ENCODE measurements at places on chromosomes 12 and 14.
A peak's percentile ranks its signal among the peaks of the same experiment; 100 is the strongest.

GRCh38 chr14:105944632-105945610 is 418.5 kb downstream of the TMEM121 start:
- no peaks in the 10 kb centered on the region for H3K36me3 ChIP-seq
- no peak overlapping the region for H3K4me3 ChIP-seq
- no peak overlapping the region for H3K27ac ChIP-seq
- H3K27me3 ChIP-seq = no peaks in the 10 kb centered on the region
- no peak for DNase-seq

- no peaks in the 10 kb centered on the region for H3K27me3 ChIP-seq
- peaks cover 19% of the 10 kb centered on the region for H3K4me1 ChIP-seq
- H3K36me3 ChIP-seq = no peaks in the 10 kb centered on the region
- H3K4me3 ChIP-seq = no peak overlapping the region
Observed at GRCh38 chr12:113900716-113901115, 65.4 kb downstream of the RBM19 start.

GRCh38 chr12:53505555-53506449 is 1.5 kb downstream of the NPFF start:
- H3K36me3 ChIP-seq = peaks cover 59% of the 10 kb centered on the region
- no peak overlapping the region for H3K4me3 ChIP-seq
- no peaks in the 10 kb centered on the region for H3K27me3 ChIP-seq
- DNase-seq = no peak

DNA sequence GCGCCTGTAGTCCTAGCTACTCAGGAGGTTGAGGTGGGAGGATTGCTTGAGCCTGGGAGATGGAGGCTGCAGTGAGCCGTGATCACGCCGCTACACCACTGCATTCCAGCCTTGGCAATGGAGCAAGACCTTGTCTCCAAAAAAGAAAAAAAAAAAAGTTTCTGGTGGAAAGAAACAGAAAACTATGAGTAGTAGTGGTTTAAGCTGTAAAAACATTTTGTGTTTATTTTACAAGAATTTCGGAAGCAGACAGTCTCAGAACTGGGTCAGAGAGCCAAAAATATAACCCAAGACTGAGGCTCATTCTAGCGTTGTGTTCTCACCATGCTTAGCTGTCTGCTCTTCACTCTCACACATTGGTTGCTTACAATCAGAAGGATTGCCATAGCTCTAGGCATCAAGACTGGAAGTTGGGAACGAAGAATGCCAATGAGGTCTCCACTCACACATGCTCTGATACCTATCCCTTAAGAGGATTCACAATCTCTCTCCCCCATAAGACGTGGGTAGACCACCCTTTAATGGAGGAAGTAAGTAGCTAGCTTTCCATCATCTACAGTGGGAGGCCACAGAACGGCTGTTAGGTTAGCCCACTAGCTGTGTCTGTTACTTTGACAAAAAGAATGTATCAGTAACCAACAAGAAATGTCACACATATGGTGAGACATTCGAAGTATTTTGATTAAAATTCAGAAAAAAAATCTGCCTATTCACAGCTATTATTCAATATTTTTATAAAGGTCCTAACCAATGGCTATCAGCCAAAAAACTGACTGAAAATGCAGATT is 117.6 kb upstream of the RASSF8 start:
- no peak overlapping the region for H3K4me3 ChIP-seq
- no peaks in the 10 kb centered on the region for H3K36me3 ChIP-seq
- H3K27me3 ChIP-seq = no peaks in the 10 kb centered on the region
- no peak for DNase-seq
- H3K4me1 ChIP-seq = no peaks in the 10 kb centered on the region
- no peak overlapping the region for H3K27ac ChIP-seq

GRCh38 chr14:77714926-77715325 is 7.0 kb downstream of the SLIRP start:
- no peaks in the 10 kb centered on the region for H3K27me3 ChIP-seq
- no peak for DNase-seq
- no peak overlapping the region for H3K27ac ChIP-seq
- H3K36me3 ChIP-seq = peaks cover 18% of the 10 kb centered on the region
- H3K4me1 ChIP-seq = peaks cover 2% of the 10 kb centered on the region
- H3K4me3 ChIP-seq = no peak overlapping the region

DNA sequence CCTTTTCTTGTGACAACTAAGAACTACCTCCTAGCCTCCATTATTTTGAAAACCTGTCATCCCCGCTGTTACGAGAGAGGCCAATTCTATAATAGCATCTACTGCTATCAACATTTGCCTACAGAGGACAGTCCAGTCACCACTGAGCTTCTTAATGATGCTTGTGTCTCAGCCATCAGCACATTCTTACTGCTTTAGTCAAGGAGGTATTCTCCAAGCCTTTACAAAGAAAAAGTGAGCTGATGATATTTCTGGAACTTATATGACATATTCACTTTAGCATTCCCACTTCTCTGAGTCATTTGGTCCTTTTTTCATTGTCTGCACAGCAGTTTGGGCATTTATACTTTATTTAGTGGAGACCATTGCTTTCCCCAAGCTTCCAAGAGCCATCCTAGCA is 497.7 kb upstream of the RPL10L start:
- H3K27ac ChIP-seq = no peak overlapping the region
- H3K27me3 ChIP-seq = no peaks in the 10 kb centered on the region
- peaks cover 2% of the 10 kb centered on the region for H3K4me1 ChIP-seq
- no peak for DNase-seq

DNA sequence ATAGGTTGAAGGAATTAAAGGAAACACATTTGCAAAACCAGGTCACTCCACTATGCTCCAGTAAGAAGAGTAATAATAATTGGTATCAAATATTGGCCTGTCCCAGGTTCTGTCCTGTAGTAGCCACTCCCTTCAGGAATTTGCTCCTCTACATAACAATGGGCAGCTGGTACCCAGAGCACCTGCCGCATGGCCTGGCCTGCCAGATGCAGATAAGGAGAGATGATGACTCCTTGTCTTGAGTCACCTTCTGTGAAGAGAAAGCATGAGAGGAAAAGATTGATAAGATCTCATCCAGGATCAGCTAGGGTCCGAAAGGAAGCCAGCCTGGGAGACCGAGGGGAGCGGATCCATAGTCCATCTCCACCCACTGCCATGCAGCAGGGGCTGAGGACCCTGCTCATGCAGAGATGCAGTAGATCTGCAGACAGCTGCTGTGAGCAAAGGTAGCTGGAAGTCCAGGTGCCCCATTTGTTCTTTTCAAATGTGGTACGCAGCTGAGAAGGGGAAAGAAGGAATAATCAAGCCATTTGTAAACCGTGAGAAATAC is 24.3 kb downstream of the VCPKMT start:
- no peak overlapping the region for H3K4me3 ChIP-seq
- no peaks in the 10 kb centered on the region for H3K4me1 ChIP-seq
- no peak for DNase-seq

DNA sequence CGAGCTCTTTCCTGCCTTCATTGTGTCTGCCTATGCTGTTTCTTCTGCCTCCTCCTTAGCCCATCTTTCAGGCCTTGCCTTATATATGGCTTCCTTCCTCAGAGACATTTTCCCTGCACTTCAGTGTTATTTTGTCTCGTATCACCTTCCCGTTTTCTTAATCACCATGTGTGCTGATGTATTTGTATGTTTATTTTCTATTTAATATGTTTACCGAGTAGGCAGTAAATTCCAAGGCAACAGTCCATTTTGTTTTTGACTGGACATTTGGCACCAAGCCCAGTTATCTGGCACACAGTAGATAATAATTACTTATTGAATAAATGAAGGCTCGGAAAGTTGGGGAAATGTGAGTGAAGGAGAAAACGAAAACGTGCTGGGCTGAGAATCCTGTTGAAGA is 4.6 kb upstream of the POU6F1 start:
- peaks cover 8% of the 10 kb centered on the region for H3K4me1 ChIP-seq
- no peak overlapping the region for H3K27ac ChIP-seq
- DNase-seq = no peak
- no peaks in the 10 kb centered on the region for H3K27me3 ChIP-seq
- H3K36me3 ChIP-seq = no peaks in the 10 kb centered on the region
- H3K4me3 ChIP-seq = no peak overlapping the region

DNA sequence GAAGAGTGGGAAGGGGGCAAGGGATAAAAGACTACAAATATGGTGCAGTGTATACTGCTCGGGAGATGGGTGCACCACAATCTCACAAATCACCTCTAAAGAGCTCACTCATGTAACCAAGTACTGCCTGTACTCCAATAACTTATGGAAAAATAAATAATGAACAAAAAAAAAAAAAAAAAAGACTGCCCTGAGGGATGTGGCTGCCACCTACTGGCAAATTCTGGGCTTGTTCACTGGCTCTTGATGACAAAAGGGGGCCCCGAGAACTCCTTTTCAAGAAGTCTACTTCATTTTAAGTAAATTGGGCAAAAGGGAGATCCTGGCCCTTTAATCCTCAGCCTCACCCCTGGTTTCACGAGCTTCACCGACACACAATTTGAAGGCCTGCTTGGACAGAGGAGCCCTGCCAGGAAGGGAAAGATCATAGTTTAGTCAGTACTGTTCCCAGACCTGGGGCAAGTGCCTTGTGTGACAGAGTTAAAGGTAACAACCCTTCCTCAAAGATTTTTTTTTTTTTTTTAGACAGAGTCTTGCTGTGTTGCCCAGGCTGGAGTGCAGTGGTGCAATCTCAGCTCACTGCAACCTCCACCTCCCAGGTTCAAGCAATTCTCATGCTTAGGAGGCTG is 26.1 kb upstream of the STAC3 start:
- H3K4me1 ChIP-seq = peaks cover 3% of the 10 kb centered on the region
- H3K36me3 ChIP-seq = peaks cover 8% of the 10 kb centered on the region
- no peak for DNase-seq
- no peak overlapping the region for H3K4me3 ChIP-seq
- H3K27ac ChIP-seq = no peak overlapping the region
- no peaks in the 10 kb centered on the region for H3K27me3 ChIP-seq

DNA sequence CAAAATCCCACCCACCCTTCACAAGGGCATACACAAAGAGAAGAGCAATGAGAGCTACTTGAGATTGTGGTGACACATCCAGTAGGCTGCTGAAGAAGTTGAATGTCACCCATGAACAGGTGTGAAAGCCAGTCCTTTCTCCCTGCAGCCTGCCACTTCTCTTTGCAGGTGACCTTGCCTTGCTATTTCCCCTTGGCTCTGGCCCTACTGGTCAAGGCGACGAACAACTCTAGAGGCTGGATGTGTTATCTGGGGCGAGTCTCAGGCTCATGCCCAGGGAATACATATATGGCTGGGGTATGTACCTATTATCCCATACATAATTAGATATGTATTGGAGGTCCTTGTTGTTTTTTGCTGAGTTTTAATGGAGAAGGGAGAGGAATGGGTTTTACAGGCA is 70.2 kb upstream of the EGLN3 start:
- H3K27me3 ChIP-seq = no peaks in the 10 kb centered on the region
- H3K4me3 ChIP-seq = no peak overlapping the region
- no peak overlapping the region for H3K27ac ChIP-seq
- no peak for DNase-seq
- H3K4me1 ChIP-seq = peaks cover 5% of the 10 kb centered on the region

- H3K4me1 ChIP-seq = no peaks in the 10 kb centered on the region
- H3K36me3 ChIP-seq = no peaks in the 10 kb centered on the region
- H3K4me3 ChIP-seq = no peak overlapping the region
- H3K27me3 ChIP-seq = no peaks in the 10 kb centered on the region
- DNase-seq = no peak
Observed at GRCh38 chr14:79417961-79418360, 793.3 kb downstream of the DIO2 start.

DNA sequence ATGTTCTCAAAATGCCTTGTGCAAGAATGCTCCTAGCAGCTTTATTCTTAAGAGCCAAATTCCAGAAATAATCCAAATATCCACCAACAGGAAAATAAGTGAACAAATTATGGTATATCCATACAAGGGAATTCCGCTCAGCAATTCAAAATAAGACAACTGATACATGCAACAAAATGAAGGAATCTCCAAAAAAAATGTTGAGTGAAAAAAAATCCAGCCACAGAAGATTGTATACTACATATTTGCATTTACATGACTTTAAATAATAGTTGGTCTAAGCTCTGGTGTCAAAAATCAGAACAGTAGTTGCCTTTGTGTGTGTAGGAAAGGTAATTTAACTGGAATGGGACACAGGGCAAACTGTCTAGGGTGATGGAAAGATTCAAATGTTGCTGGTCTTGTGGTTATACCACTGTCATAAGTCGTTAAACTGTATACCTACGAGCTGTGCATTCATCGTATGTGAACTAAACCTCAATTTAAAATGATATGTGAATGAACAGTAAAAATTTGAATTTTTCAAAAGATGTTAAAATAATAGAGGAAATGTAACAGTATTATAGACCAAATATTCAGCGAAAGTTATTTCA is 3.2 kb downstream of the CD69 start:
- H3K27ac ChIP-seq = no peak overlapping the region
- no peaks in the 10 kb centered on the region for H3K36me3 ChIP-seq

- DNase-seq = no peak
- no peaks in the 10 kb centered on the region for H3K36me3 ChIP-seq
- H3K27me3 ChIP-seq = no peaks in the 10 kb centered on the region
- H3K4me1 ChIP-seq = no peaks in the 10 kb centered on the region
Observed at GRCh38 chr12:107196681-107197080, 103.3 kb upstream of the CRY1 start.

DNA sequence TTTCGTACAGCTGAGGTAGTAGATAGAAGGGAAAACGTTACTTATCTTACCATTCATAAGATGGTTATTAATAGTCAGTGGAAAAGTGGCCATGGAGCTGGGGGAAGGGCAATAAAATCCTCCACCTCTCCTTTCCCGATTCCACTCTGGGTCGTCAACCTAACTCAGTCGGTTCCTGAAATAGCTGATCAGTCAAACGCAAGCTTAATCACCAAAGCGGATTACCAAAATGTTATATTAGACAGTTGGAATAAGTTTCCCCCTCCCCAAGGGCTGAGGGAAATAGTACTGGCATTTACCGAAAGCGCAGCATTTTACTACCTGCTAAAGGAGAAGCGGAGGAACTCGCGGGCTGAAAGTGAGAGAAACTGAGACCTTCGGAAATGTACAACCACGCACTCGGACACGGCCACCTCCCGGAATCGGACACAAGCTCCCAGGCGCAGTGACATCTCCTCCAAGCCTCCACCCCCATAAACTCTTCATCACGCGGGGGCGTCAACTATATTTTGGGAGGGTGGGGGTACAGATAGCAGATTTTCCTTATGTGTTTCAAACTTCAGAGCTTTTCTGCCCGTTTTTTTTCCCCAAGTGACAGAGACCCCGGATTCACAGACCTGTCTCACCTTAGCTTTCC is 1.2 kb downstream of the PPM1H start:
- peak overlapping the region; percentile 94 for H3K4me3 ChIP-seq
- no peak overlapping the region for H3K27ac ChIP-seq
- no peak for DNase-seq
- no peaks in the 10 kb centered on the region for H3K36me3 ChIP-seq

GRCh38 chr12:102300824-102301461 is 103.3 kb upstream of the PMCH start:
- H3K4me1 ChIP-seq = no peaks in the 10 kb centered on the region
- no peaks in the 10 kb centered on the region for H3K27me3 ChIP-seq
- no peaks in the 10 kb centered on the region for H3K36me3 ChIP-seq
- DNase-seq = no peak

GRCh38 chr12:127703026-127703425 is 563.9 kb upstream of the TMEM132C start:
- H3K27me3 ChIP-seq = no peaks in the 10 kb centered on the region
- no peak overlapping the region for H3K4me3 ChIP-seq
- H3K27ac ChIP-seq = no peak overlapping the region
- H3K4me1 ChIP-seq = peaks cover 2% of the 10 kb centered on the region
